ENCODE measurements at places on chromosomes 7 and 10. TPM values are rescaled to one million over a fixed set of nuclear protein-coding genes. Genes with fewer than 3 reads are reported as not detected.

The FEZF1 gene
- total RNA-seq: 12.2 TPM

The SAMD9L gene
- 4.4 TPM for total RNA-seq

The ZCWPW1 gene
- 2.1 TPM for total RNA-seq

The NUTM2B gene
- total RNA-seq: 0.46 TPM

The CALHM3 gene
- not detected for total RNA-seq

The TMEM196 gene
- 28.6 TPM for total RNA-seq

The ANKRD1 gene
- not detected for total RNA-seq

The GPNMB gene
- total RNA-seq: 7.2 TPM

The EZH2 gene
- total RNA-seq: 29.3 TPM

The TRPV6 gene
- under 0.01 TPM for total RNA-seq

The ARHGEF35 gene
- 1.4 TPM for total RNA-seq

The CNPY1 gene
- total RNA-seq: 0.46 TPM

The ADAM12 gene
- 8.8 TPM for total RNA-seq

The GNGT1 gene
- total RNA-seq: not detected

The NKX6-2 gene
- total RNA-seq: 5.8 TPM

The KCNH2 gene
- 17.8 TPM for total RNA-seq

The WIPF3 gene
- 6.9 TPM for total RNA-seq

The MASTL gene
- total RNA-seq: 12.9 TPM

The GSDME gene
- 39.7 TPM for total RNA-seq

The KIAA1549 gene
- 30.4 TPM for total RNA-seq

The GFRA1 gene
- total RNA-seq: 42.7 TPM

The CYP3A4 gene
- not detected for total RNA-seq

The PTPN20 gene
- 34.8 TPM for total RNA-seq

The MBL2 gene
- not detected for total RNA-seq

The PRLHR gene
- 1.2 TPM for total RNA-seq

The ZNF117 gene
- 38.8 TPM for total RNA-seq

The GPC2 gene
- total RNA-seq: 49.6 TPM

The CUX1 gene
- 33.7 TPM for total RNA-seq

Data from diencephalon (tissue), 1 donor.